ENCODE measurements at places on chromosomes 7 and 10.

GRCh38 chr7:120272701-120273475 is at the start of gene KCND2:
Gene KCND2, plus strand, starts transcription at chr7:120273175.
- DNase-seq = no peak

- DNase-seq = no peak
Observed at GRCh38 chr10:3241274-3241921, 68.8 kb upstream of the PITRM1 start.

DNA sequence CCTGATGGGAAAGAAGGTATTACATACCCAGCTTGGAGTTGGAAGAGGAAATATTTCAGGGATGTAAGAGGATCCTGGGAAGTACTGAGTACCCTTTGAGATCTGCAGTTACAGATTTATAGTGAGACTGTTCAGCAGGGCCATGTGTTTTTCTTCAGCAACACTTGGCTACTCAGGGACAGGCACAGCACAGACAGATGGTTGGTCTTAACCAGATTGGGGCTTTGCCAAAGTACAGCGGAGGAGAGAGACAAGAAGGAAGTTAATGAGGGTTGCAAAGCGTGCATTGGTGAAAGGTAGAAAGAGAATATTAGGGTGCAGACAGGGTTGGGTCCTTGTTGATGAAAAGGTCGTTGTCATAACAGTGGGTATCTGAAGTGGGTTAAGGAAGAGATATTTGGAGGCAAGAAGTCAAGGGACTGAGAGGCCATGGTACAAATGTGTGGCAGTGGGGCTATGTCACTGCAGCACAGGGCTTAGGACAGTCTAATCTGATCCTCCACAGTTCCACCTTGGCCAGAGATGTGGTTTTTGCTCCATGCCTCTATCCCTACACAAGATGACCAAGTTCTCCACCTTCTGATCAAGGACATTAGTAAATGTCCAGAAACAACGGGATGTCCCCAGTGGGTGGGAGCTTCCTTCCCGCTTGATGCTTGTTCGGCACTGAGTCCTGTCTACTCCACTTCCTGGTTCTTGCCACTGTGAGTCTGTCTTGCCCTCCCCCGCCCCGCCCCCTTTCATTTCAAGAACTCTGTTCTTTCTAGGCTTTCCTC is 18.9 kb upstream of the DNAJC1 start:
- no peak for DNase-seq

GRCh38 chr7:2585446-2585845 is 26.7 kb downstream of the IQCE start:
- DNase-seq = no peak

DNA sequence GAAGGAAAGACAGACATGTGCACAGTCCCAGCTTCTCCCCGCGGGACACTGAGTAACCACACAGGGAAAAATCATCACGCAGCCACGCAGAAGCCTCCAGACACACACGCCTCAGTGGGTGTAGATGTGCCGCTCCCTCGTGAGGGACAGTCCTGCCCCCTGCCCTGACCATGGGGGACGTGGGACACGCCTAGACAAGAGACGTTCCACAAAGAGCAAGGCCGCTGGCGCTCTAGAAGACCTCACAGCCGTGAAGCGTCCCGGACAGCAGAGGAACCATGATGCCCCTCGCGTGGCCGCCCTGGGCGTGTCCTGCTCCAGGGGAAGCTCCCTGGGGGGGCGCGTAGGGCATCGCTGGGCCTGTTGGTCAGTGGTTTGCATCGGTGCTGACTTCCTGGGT is 210.8 kb downstream of the DNAJB6 start:
- no peak for DNase-seq

GRCh38 chr7:24135003-24135817 is 148.8 kb upstream of the NPY start:
- DNase-seq = no peak

DNA sequence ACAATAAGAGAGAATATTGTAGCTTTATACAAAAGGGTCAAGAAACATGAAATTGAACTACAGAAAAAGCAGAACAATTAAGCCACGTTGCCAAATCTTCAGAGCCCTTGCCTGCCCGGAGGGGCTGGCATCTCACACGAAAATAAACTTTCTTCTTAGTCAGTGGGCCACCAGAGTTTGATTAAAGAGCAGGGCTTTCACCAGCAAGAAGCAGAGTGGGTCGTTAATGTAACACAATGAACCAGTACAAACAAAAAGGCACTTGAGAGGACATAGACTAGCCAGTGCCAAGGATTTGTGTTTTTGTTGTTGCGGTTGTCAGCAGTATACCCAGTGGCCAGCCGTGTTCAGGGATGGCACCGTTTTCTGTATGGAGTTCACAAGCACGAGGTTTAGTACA is 155.4 kb downstream of the NRP1 start:
- no peak for DNase-seq

GRCh38 chr7:132251327-132251659 is 325.0 kb downstream of the PLXNA4 start:
- DNase-seq = no peak

DNA sequence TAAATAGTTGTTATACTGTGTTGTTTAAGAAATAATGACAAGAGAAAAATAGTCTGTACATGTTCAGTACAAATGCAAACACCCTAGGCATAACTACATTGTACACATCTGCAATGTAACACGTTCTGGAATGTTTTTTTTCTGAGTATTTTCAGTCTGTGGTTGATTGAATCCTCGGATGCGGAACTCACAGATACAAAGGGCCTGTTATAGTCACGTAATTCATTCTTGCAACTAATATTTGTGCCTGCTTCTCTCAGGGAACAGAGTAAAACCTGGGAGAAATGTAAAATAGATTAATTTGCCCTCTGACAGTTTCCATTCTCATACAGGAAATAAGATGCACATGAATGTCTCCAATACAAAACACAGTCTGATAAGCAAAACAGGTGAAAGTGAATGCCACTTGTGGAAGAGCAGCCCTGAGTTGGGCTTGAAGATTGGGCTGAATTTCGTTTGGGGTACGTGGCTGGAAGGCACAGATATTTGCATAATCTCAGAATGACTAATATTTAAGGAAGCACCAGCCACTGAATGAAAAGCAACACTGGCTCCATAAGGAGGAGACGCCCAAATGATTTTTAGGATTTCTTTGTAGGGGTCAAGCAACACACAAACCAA is 19.1 kb downstream of the DENND2A start:
- DNase-seq = no peak

GRCh38 chr7:41125343-41125742 is 577.5 kb downstream of the INHBA start:
- DNase-seq = no peak

- no peak for DNase-seq
Observed at GRCh38 chr7:114865564-114865963, 56.3 kb upstream of the MDFIC start.
